ENCODE measurements at places on chromosomes 11 and 22. TPM values are rescaled to one million over a fixed set of nuclear protein-coding genes. Genes with fewer than 3 reads are reported as not detected.

Gene LDHA
- 477 TPM for total RNA-seq

Gene FAM111B
- total RNA-seq = 17.4 TPM

Gene OR6A2
- 0.46 TPM for total RNA-seq

Gene ANO1
- 0.40 TPM for total RNA-seq

Gene MUC15
- not detected for total RNA-seq

Gene FREY1
- total RNA-seq = 1.4 TPM

Gene CSF2RB
- 20.6 TPM for total RNA-seq

Gene AGBL2
- total RNA-seq = 0.86 TPM

Gene SYNGR1
- total RNA-seq = 3.7 TPM

Gene CASP1
- total RNA-seq = 12.4 TPM
